ENCODE measurements at places on chromosomes 12 and 14.
A peak's percentile ranks its signal among the peaks of the same experiment; 100 is the strongest.

GRCh38 chr12:112978163-112979040, at the start of gene OAS2:
TSS of gene OAS2 (plus strand) at chr12:112978519. CDS start at chr12:112978609, 90 bp downstream.
- DNase-seq, result peak; percentile 53

GRCh38 chr14:43765474-43765873, 741.6 kb downstream of the FSCB start:
- DNase-seq, result no peak

DNA sequence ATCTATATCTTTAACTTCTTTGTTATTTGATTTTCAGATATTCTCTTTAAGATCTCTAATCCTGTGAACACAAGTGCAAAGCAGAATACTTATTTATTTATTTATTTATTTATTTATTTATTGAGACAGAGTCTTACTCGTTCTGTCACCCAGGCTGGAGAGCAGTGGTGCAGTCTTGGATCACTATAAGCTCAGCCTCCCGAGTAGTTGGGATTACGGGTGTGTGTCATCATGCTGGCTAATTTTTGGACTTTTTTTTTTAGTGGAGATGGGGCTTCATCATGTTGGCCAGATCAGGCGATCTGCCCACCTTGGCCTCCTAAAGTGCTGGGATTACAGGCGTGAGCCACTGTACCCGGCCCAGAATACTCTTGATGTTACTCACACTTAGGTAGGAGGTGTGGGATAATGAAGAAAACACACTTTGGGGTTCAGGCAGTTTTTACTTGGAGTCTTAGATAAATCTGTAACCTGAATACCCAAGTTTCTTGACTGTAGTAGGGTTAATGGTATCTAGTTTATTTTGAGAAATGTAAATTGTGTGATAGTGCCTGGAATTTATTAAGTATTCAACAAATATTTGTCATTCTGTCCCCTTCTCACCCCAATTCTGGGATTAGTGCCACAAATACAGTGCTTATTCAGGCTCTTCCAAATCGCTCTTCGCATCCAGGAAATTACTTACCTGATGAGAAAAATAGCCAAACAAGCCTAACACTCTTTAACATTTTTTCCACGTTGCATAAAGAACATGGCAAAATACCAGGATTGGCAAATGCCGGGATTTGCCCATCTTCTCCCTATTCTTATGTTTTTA, 33.0 kb downstream of the METAP2 start:
- no peak for DNase-seq

DNA sequence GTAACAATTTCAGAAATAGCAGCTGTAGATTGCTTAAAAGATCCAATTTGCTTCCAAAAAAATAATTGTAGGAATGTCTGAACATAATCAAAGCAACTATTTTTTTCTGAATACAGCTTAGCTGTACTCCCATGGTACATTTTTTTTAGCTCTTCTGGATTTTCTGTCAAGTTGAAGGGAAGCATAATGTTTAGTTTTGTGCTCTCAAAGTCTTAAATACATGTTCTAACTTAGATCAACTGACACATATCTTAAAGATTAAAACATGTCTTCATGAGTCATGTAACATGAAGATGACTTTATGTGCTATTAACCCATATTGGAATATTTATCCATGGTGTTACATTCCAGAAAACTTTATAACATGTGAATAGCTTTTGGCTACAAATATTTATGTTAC, 255.7 kb downstream of the BTG1 start:
- DNase-seq, result no peak

GRCh38 chr12:106343214-106343528, 14.4 kb upstream of the POLR3B start:
- no peak for DNase-seq

DNA sequence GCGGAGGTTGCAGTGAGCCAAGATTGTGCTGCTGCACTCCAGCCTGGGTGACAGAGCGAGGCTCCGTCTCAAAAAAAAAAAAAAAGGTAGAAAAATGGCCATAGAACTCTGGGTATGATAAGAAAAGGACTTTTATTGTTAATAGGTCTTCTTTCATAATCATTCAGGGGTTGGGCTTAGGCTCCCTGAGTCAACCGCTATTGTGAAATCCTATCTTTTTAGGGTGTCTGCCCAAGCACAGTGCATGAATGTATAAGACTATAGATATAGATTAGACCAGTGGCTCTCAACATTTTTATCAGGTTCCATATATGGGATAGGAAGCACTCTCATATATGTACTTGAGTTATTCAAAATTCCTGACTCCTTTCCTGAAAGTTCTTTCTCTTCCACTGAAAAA, 48.7 kb upstream of the USP15 start:
- DNase-seq, result no peak

GRCh38 chr12:104724992-104725585, 233.0 kb downstream of the SLC41A2 start:
- DNase-seq, result no peak

GRCh38 chr12:128920468-128920867, 67.2 kb downstream of the GLT1D1 start:
- DNase-seq, result no peak

- DNase-seq, result no peak
Observed at GRCh38 chr12:3179731-3180130, 102.6 kb downstream of the TSPAN9 start.

DNA sequence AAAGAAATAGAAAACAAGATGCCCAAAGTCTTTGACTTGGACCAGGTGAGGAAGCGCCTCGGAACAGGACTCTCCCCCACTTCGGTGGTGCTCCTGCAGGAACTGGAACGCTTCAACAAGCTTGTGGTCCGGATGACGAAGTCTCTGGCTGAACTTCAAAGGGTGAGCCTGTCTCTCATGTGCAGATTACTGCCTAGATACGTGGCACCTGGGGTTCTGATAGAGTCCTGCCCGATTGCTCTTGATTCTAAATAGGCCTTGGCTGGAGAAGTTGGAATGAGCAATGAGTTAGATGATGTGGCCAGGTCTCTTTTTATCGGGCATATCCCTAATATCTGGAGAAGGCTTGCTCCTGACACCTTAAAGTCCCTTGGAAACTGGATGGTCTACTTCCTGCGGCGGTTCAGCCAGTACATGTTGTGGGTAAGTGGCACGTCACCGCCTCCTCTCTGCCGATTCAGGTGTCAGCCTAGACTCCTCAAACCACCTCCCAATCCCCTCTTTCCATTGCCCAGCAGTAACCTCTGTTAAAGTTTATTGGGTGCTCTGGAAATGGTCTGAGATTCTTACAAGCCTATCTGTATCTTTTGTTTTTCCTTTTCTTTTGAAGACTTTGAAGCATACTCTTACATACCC, 40.8 kb downstream of the CCDC92 start:
- DNase-seq, result no peak

GRCh38 chr12:114265036-114265435, 140.9 kb downstream of the TBX5 start:
- DNase-seq, result no peak
